Prostate gland (tissue), 2 donors: ENCODE measurements at places on chromosomes 11 and 22. TPM values are rescaled to one million over a fixed set of nuclear protein-coding genes. Genes with fewer than 3 reads are reported as not detected.

GRCh38 chr11:15882876-15883454, 473.4 kb downstream of the SOX6 start:
- H3K27ac ChIP-seq, result no peak overlapping the region
- H3K36me3 ChIP-seq, result no peaks in the 10 kb centered on the region
- H3K4me3 ChIP-seq, result no peak overlapping the region
- no peak for DNase-seq
- H3K4me1 ChIP-seq, result no peaks in the 10 kb centered on the region

- DNase-seq, result no peak
- H3K4me3 ChIP-seq, result no peak overlapping the region
- H3K27ac ChIP-seq, result no peak overlapping the region
- peaks cover 12% of the 10 kb centered on the region for H3K36me3 ChIP-seq
Measured at GRCh38 chr11:57700425-57700824, 11.6 kb downstream of the MED19 start.

DNA sequence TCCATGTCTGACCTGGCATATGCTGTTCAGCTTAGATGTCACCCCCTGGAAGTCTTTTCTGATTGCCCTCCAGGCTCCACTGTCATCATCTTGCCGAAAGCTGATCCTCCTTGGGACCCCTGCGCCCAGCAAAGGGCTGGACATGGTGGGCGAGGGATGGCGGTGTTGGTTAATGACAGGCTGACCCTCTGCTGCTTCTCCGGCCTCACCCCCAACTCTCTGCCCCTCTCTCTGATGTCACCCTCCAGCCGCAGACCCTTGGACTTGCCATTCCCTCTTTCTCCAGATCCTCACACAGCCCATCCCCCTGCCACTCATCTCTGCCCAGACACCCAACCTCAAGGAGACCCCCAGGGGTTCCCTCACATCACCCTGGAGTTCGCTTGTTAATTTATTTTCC, 2.3 kb downstream of the EHBP1L1 start:
- DNase-seq, result no peak
- H3K27me3 ChIP-seq, result no peaks in the 10 kb centered on the region
- peaks cover 19% of the 10 kb centered on the region for H3K36me3 ChIP-seq
- no peak overlapping the region for H3K4me3 ChIP-seq
- H3K4me1 ChIP-seq, result peaks cover 20% of the 10 kb centered on the region

DNA sequence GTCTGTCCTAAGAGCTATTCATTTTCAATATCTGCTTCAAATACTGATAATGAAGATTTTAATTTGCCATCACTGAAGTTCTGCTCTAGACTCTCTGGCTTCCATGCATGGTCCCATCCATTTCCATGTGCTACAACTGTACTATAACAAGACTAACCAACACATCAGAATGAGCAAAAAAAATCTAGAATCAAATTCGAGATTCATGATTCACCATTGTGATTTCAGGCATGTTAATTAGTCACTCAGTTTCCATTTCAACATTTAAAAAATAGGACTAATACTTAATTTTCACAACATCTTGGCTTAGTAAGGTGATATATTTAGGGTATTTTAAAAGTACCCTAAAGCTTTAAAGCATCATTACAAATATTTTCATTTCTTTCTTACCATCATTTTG, 22.8 kb downstream of the PICALM start:
- no peaks in the 10 kb centered on the region for H3K36me3 ChIP-seq
- H3K27ac ChIP-seq, result no peak overlapping the region
- no peaks in the 10 kb centered on the region for H3K27me3 ChIP-seq
- no peak overlapping the region for H3K4me3 ChIP-seq
- no peak for DNase-seq

DNA sequence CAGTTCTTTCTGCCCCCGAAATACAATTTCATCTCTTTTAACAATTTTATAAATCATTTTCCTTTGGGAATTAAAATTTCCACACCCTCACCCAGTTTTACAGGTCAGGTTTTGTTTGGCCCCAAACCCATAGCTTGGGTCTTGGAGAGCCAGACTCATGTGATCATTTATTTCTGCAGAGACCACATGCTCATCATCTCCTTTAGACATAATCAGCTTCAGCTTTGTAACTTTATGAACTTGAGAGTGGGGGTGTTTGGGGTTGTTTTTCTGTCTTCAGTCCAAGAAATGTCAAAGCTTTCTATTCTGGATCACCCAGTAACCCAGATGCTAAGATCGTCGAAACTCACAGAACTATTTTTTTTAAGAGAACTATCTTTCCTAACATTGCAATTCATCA, 70.9 kb downstream of the DBX1 start:
- H3K4me1 ChIP-seq, result no peaks in the 10 kb centered on the region
- H3K27ac ChIP-seq, result no peak overlapping the region
- H3K4me3 ChIP-seq, result no peak overlapping the region
- no peak for DNase-seq

DNA sequence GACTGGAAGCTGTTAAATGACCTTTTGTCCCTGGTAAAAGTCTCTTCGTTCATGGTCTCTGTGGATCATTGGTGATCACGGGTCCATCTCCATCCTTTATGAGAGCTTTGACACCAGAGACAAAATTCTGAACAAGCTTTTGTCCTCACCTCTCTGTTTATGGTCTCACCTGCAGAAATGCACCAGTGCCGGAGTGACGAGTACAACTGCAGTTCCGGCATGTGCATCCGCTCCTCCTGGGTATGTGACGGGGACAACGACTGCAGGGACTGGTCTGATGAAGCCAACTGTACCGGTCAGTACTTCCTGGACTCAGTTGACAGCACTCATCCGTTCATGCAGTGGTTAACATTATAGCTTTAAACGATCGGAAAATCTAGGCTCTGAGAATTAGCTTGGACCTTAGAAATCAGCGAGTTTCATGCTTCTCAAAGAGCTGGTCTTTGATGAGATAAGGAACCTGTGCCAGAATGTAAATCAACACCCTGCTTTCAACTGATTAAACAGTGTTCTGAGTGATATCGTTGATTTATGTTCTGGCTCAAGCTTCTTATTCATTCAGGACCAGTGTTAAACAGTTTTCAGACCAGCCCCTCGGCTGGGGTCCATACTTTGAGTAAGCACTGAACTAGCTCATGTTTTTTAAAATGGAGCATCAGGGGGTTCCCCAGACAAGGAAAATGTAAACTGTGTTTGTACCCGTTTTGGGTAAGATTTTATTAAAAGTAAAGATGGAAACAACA, 124.5 kb upstream of the SORL1-AS1 start:
- no peaks in the 10 kb centered on the region for H3K4me1 ChIP-seq
- no peaks in the 10 kb centered on the region for H3K27me3 ChIP-seq
- H3K36me3 ChIP-seq, result no peaks in the 10 kb centered on the region
- no peak for DNase-seq

GRCh38 chr22:44892243-44892642, 117.6 kb downstream of the PHF21B start:
- no peaks in the 10 kb centered on the region for H3K36me3 ChIP-seq

The TMEM191B gene
- total RNA-seq, result not detected
